ENCODE measurements at places on chromosomes 1 and 21. TPM values are rescaled to one million over a fixed set of nuclear protein-coding genes. Genes with fewer than 3 reads are reported as not detected.
A peak's percentile ranks its signal among the peaks of the same experiment; 100 is the strongest.

ZNF695 gene
- total RNA-seq, result 1.2 TPM

OLIG2 gene
- not detected for total RNA-seq

PLA2G4A gene
- total RNA-seq, result 17.8 TPM

TBX19 gene
- total RNA-seq, result 0.72 TPM

CNIH3 gene
- total RNA-seq, result 9.4 TPM

DNA sequence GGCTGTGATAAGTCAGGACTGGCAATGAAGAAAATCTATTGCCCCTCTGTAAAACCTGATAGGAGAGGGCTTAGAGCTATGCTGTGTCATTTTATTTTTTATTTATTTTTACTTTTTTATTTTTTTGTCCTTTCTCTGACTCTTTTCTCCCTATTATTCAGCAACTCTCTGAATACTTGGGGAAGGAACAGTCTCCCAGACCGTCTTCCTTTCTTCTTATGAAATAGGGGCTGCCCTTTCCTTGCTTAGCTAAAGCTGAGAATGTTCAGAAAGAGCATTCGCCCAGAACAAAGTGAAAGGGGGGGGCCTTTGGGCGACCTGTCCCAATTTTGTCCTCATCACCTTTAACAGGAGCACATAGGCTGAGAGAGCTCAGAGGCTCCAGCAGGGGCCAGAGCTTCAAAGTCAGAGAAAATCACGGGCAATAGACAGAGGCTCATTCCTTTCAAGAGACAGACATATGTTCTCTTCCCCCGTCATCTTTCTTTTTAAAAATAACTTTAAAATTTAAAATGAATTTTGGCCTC is 80.9 kb downstream of the RNF220 start:
- DNase-seq, result no peak

GRCh38 chr1:215459136-215459535 is 108.0 kb upstream of the KCTD3 start:
- no peak for DNase-seq

- DNase-seq, result no peak
Measured at GRCh38 chr1:209777587-209777986, 6.8 kb downstream of the C1orf74 start.

DNA sequence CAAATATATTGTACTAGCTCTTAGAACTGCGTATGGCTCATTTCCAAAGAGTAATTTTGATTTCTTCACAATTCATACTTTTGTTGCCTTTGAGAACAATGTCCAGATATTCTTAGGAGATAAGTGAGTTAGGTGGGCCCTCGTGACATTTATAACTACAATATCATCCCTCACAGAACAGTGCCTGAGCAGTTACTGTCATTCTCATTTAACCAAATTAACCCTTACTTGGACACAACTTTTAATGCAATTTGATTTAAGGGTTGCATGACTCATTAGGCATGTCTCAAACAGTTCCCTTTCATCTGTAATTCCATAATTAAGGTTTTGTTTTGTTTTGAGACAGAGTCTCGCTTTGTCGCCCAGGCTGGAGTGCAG is 68.1 kb upstream of the DNAH14 start:
- DNase-seq, result no peak

- no peak for DNase-seq
Measured at GRCh38 chr21:34357889-34358288, 5.9 kb upstream of the KCNE2 start.

- DNase-seq, result no peak
Measured at GRCh38 chr1:162193815-162194214, 124.3 kb downstream of the NOS1AP start.

- no peak for DNase-seq
Measured at GRCh38 chr1:67847466-67847865, 14.2 kb upstream of the GNG12 start.

DNA sequence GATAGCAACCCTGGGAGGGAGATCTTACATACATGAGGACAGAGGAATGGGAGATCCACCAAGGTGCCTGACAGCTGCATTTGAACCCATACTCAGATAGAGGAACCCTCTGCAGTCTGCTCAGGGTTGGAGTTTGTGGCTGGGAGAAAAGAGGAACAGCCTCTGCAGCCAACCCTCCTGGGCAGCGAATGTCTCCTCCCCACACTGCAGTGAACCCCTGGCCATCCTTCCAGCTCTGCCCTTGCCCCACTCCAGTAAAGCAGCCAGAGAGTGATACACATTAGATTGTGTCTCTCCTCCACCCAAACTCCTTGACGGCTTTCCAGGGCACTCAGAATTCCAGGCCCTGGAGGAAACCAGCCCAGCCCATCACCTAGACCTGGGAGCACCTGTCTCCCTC is 137.7 kb downstream of the RUNX1 start:
- DNase-seq, result no peak

- DNase-seq, result peak; percentile 38
Measured at GRCh38 chr1:169584483-169585144, 1.7 kb downstream of the F5 start.

DNA sequence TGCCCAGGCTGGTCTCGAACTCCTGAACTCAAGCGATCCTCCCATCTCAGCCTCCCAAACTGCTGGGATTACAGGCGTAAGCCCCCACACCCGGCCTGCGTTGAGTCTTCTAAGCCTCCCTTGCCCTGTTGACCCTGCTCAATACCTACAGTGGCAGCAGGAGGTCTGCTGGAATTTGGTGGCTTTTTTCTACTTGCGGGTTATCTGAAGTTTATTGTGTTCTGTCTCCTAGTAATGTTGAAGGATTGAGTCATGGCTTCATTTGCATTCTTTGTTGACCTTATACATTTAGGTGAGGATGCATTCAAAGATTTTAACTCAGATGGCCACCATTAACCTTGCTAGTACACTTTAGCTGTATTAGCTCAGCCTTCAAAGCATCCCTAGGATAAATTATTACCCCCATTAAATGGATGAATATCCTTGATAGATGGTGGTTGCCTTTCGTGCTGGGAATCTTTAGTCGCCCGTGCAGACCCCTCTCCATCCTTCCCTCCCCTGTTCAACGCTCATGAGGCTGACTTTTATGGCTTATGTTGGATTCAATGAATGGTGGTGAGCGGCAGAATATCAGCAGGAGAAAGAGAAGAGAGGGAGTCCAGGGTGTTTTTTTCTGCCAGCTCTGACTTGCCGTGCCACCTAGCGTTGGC is 9.7 kb upstream of the NPPB start:
- no peak for DNase-seq

DNA sequence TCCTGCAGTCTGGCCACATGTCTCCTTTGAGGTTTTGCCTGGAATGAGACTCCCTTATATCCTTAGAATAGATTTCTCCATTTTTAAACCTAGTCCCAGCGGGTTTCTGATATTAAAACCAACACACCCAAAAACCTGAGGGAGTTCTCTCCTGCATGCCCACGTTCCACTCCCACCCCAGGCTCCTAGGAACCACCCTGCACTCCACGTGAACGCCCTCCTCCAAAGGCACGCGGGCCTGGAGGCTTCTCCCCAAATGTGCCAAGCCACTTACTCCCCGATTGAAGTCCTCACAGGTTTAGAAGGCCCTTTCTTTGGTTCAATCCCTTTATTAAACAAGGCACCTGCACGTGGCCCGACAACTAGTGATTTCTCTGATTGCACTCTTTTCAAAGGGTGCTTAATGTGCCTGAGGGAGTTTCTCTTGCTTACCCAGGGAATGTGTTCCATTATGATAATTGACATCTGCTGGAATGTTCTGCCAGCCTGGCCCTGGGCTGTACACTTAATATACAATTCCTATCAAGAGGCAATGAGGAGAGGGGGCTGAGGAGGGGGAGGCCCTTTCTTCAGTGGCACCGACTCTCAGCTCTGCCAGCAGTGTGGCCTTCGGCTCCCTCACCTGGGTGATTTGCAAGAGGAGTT is 104.3 kb upstream of the ADAR start:
- DNase-seq, result no peak
